ENCODE measurements at places on chromosomes 1 and 21.

DNA sequence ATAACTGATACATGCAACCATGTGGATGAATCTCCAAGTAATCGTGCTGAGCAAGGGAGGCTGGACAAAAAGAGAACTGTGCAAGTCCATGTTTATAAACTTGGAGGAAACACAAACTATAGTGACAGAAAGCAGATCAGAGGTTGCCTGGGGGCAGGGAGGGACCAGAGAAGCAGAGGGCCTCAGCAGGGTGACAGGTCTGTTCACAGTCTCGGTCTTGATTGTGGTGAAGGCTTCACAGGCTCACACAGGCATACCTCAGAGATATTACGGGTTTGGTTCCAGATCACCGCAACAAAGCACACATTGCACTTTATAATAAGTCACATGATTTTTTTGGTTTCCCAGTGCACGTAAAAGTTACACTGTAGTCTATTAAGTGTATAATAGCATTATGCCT is 28.5 kb downstream of the ACOT7 start:
- no peak for DNase-seq

DNA sequence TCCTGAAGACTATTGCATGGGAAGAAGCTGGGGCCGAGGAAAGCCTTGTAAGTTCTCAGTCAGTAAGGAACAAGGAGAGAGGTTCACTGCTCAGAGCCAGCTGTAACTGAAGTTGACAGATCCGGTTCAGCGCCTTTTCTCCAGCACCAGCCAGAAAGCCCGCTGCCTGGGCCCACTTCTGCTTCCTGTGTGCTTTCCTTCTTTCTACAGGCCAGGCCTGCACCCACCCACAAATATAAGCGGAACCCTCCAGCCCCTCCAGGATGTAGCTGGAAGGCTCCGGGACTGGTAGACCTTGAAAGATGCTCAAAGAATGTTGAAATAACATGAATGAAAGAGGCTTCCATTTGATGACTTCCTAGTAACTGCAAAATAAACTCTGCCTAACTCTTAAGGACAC is 38.8 kb downstream of the PARP1 start:
- no peak for DNase-seq

DNA sequence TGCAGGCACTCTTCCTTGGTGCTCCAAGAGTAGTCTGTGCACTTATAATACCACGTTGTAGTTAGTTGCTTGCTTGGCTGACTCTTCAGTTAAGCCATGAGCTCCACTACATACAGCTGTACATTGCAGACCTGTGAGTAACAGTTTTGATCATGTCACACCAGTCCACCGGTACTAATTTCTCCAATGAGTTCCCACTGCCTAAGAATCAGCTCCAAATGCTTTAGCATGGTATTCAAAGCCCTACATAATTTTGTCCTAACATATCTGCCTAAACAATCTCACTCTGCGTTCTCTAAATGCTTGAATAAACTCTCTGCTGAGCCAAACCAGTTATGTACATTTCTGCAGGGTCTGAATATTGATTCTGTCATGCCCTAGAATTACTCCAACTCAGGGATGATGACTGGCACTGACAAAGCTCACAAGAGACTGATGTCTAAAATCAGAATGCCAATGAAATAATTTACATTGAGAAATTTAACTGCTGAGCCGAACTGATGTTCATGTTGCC is 200.7 kb downstream of the LHX8 start:
- no peak for DNase-seq

DNA sequence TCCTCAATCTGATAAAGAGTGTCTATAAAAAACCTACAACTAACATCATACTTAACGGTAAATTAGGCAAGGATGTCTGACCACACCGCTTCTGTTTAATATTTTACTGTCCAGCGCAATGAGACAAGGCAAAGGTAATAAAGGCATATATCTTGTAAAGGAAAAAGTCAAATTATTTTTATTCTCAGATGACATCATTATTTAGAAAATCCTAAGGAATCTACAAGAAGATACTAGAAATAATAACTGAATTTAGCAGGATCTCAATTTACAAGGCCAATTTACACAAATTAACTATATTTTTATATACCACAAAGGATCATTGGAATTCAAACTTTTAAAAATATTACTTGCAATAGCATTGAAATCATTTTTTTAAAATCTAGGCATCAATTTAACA is 29.4 kb downstream of the GJA4 start:
- no peak for DNase-seq

GRCh38 chr1:156419854-156420204 is 50.8 kb downstream of the RHBG start:
- DNase-seq: no peak

GRCh38 chr1:209850342-209850979 is 22.7 kb downstream of the UTP25 start:
- DNase-seq: peak; percentile 42

GRCh38 chr1:76176000-76176399 is 101.5 kb downstream of the ST6GALNAC3 start:
- no peak for DNase-seq

GRCh38 chr1:58784758-58785441 is 1.1 kb upstream of the JUN start:
- peak; percentile 19 for DNase-seq

GRCh38 chr1:228241259-228241658 is 33.4 kb downstream of the OBSCN start:
- no peak for DNase-seq

GRCh38 chr1:109776911-109777310 is 13.2 kb upstream of the EPS8L3 start:
- DNase-seq: peak; percentile 72

DNA sequence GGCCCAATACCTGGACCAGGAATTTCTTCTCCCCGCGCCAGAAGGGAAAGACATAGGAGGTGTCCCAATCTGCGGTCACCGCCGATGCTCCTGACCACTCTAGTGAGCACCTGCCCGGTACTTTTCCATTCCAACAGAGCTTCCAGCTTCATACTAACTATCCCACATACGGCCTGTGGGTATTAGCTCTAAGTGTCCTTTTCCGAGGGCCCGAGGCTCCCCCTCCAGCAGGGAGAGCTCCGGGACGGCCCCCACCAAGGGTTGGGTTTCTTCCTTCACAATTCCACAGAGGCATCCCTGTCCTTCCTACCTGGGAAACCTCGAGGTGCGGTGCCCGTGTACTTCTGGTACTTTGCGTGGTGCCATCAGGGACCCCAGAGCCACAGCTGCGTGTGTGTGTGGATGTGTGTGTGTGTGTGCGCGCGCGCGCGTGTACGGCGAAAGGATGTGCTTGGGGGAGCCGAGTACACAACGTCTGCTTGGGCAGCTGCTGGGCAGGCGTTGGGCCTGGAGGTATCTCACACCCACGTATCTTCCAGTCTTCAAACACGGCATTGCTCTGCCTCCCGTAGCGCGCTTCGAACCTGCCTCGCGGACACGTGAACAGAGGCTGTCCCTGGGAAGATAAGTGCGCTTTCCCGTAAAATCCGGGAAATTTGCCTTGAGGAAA is 2.4 kb upstream of the SIM2 start:
- no peak for DNase-seq

- DNase-seq: no peak
Observed at GRCh38 chr21:29075706-29076466, 2.4 kb upstream of the CCT8 start.

DNA sequence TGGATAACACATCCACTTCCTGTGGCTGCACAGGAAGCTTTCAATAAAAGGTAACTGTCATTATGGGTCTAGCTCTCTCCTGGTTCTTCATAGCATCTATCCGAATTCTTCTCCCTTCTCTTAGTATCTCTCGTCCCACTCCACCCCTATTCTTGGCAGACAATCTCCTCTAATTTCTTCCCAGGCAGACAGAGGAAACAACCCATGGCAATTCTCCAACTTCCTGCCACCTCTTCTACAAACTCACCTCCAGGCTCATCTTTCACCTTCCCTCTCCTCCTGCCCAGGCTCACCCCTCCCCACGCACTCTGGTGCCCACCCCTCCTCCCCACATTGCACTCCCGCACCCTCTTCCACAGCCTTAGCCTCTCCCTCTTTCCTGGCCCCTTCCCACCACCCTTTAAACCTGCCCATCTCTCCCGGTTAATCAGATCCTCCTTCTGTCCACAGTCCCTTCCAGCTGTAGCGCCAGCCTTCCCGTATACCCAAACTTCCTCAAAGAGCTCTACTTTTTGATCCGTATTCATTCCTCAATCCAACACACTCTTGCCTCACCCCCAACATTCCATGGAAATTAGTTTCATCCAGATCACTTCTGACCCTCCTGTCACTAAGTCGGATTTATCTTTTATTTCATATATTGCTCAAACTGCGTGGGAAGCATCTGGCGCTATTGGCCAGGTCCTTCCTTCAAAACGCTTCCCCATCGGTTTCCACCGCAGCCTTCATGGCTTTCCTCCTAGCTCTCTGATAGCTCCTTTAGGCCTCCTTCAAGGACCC is 25.9 kb downstream of the SHISA4 start:
- DNase-seq: no peak

DNA sequence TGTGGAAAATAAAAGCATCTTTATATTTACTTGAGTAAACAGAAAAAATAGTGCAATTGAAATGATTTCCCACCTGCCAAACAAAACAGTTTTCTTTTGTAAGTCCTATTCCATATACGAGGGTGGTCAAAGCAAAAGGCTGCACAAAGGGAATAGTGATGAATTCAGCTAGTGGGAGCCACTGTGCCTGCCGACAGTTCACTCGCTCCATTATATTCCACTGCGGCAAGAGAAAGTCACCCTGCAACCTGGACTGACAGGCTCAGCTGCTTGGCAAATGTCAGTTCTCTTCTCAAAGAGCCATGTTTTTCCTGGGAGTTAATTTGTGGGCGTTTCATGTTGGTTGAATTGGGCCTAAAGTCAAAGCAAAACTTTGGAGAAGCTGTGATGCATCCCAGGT is 145.4 kb downstream of the LMO4 start:
- no peak for DNase-seq

- no peak for DNase-seq
Observed at GRCh38 chr1:53634571-53634979, 104.4 kb downstream of the GLIS1 start.

DNA sequence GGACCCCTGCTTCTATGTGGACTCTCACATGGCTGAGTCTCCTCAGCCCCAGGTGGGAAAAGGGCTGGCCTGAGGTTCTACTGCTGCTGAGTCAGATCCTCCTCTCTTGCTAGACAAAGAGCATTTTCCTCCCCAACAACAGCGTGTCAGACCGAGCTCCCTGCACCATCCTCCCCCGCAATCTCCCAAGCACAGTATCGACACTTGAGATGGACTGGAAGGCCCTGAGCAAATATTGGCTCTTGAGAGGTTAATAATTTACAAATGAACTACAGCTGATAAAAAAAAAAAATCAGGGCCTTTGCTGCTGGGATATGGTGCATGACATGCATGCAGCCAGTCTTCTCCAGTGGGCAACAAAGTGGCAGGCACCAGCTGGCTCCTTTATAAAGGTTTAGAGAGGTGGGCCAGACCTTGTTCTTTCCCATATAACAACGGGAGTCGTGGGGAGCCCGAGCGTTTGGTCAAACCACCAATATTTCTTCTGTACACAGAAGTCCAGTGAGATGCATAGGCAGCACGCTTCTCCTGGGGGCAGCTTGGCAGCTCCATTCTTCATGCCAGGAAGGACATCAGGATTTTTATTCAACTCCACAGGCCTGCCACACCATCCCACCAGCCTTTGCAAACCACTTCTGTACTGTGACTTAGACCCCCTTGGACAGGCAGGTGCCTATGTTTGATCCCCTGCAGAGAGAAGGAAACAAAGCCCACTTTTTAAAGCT is 55.4 kb upstream of the CAMK1G start:
- no peak for DNase-seq

DNA sequence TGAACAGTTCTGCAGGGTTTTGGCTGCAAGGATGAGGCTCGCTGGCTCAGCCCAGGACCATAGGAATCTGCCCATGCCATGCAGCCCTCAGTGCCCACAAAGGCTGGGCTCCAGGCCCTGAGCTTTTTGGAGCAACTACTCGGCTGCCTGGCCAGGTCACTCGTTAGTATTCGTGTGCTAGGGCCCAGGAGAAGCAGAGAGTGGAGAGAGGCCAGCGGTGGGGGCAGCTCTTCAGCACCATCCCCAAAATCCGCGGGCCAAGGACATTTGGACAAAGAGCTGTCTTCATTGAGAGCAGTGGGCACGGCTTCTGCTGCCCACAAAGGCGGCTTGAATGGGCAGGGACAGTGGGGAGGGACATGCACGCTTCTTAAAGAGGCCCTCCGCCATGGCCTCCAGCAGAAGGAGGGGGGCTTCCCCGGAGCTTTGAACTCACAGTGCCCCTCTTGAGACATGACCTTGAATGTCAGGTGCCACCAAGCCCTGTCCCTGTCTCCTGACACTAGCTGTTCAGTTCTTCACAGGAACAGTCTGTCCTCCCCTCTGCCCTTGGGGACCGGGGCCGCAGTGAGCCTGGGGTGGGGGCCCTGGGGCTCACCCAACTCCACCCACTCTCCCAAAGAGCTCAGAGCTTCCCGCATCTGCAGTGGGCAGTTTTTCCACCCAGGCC is 106.1 kb upstream of the ARHGEF16 start:
- no peak for DNase-seq

DNA sequence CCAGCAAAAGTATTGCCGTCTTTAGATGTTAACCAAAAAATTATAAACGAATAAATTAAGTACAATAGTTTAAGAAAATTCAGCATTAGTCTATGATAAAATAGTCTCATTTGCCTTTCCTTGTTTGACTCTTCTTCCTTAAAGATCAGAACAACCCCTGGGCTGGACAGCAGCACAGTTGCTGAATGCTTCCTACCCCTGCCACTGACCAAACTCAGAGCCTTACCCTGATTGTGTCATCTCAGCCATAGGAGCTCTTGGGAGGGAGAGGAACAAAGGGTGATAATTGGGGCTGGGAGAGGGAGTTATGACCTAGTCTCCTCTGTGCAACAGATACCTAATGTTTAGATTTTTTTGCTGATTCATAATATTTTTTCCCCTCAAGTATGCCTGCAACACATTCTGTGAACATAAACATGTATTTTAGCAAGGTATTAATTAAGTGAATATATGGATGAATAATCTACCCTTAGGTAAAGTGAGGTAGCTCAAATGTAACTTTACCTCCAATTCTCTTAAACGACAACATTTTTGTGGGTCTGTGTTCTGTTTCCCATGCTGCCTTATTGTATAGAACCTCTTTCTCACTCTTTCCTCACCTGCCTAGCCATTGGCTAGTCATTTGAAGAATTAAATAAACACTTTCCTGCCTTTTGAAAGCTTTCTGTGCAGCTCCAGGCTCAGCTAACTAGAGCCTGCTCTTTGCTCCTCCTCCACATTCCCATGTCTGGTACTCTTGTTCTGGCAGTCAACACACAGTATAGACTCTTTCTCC is 46.1 kb downstream of the FGGY start:
- DNase-seq: no peak

DNA sequence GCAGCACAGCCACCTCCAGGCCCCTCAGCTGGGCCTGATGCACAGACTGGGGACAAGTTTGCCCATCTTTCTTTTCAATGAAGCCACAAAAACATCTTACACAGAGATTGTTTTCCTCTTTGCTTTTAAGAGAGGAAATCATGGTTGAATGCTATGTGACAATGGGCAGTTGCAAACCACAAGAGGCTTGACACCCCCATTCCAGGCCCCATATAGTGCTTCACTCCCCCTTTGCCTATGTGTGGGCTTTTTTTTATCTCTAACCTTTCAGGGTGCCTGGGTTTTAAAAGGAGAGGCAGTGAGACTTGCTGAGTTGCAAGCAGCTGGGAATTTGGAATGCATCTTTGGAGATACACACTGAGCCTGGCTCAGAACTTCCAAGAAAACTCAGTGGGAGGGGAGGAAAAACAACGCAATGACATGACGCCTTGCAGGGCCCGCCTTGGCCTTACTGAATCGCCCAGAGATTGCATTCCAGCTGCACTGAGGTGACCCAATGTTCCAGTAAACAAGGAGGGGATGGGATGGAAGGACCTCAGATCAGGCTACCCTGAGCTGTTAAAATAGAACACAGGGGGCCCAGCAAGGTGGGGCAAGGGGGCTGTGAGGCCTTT is 145.2 kb upstream of the ZNF648 start:
- no peak for DNase-seq
